ENCODE measurements at places on chromosomes 16 and 17.

DNA sequence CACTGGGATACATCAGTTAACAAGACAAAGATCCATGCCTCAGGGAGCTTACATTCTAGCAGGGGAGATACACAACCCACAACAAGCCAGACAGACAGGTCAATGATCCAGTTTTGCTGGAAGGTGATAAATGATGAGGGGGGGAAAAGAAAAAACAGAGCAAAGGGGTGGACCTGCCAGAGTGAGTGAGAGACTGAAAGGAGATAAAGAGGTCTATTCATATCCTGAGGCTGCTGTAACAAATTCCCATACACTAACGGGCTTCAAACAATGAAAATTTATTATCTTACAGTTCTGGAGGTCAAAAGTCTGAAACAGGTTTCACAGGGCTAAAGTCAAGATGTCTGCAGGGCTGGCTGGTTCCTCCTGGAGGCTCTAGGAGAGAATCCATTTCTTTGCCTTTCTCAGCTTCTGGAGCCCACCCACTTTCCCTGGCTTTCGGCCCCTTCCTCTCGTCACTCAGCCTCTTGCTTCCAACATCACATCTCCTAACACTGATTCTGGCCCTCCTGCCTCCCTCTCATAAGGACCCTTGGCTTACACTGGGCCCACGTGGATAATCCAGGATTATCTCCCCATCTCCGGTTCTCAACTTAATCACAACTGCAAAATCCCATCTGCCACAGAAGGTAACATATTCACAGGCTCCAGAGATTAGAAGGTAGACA, 81.5 kb downstream of the GAS7 start:
- no peak for DNase-seq

GRCh38 chr16:85601730-85602401, 11.3 kb upstream of the GSE1 start:
- DNase-seq: no peak

GRCh38 chr16:86755571-86756006, 177.2 kb downstream of the FOXL1 start:
- no peak for DNase-seq

DNA sequence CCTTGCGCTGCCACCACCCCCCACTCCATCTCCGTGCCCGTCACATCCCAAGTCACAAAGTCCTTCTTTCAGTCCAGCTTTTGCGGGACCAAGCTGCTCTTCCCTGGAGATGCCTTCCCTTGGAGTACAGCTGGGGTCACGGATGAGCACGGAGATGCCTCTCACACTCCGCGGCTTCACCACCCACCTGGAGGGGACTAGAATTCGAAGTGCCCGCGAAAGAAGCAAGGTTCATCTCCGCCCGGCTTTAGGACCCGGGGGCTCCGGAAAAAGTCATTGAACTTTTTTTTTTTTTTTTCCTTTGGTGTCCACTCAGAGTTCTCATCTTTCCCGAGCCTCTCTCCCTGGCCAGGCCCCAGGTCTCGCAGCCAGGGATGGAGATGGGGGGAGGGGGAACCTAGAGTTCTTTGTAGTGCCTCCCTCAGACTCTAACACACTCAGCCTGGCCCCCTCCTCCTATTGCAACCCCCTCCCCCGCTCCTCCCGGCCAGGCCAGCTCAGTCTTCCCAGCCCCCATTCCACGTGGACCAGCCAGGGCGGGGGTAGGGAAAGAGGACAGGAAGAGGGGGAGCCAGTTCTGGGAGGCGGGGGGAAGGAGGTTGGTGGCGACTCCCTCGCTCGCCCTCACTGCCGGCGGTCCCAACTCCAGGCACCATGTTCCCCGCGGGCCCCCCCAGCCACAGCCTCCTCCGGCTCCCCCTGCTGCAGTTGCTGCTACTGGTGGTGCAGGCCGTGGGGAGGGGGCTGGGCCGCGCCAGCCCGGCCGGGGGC, at the start of gene FKBP10:
FKBP10 (plus strand) TSS at position 624 of the 771 bp plus-strand sequence; CDS start at position 655, 31 bp downstream.
- DNase-seq: peak; percentile 83

DNA sequence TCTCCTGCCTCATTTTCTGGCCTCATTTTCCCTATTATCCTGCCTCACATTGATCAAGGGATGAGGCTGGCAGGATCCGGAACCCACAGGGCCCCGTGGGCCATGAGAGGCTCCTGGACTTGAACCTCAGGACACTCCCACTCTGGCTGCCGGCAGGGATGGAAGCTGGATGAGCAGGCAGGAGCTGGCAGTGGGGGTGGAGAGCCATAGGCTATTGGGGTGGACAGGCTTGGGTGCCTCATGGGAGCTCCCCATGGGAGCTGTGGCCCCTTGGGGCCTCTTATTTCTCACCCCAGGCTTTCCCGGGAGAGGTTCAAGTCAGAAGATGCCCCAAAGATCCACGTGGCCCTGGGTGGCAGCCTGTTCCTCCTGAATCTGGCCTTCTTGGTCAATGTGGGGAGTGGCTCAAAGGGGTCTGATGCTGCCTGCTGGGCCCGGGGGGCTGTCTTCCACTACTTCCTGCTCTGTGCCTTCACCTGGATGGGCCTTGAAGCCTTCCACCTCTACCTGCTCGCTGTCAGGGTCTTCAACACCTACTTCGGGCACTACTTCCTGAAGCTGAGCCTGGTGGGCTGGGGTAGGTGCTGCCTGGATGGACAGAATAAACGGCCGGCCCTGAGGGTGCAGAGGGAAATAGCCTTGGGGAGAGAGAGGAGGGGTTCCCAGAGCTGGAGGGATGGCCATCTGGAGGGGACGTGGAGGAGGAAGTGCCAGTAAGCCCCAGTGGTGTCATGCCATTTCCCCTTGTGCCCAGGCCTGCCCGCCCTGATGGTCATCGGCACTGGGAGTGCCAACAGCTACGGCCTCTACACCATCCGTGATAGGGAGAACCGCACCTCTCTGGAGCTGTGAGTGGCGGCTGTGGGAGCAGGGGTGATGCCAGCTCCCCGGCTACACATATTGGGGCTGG, 10.7 kb upstream of the DRC7 start:
- DNase-seq: no peak

DNA sequence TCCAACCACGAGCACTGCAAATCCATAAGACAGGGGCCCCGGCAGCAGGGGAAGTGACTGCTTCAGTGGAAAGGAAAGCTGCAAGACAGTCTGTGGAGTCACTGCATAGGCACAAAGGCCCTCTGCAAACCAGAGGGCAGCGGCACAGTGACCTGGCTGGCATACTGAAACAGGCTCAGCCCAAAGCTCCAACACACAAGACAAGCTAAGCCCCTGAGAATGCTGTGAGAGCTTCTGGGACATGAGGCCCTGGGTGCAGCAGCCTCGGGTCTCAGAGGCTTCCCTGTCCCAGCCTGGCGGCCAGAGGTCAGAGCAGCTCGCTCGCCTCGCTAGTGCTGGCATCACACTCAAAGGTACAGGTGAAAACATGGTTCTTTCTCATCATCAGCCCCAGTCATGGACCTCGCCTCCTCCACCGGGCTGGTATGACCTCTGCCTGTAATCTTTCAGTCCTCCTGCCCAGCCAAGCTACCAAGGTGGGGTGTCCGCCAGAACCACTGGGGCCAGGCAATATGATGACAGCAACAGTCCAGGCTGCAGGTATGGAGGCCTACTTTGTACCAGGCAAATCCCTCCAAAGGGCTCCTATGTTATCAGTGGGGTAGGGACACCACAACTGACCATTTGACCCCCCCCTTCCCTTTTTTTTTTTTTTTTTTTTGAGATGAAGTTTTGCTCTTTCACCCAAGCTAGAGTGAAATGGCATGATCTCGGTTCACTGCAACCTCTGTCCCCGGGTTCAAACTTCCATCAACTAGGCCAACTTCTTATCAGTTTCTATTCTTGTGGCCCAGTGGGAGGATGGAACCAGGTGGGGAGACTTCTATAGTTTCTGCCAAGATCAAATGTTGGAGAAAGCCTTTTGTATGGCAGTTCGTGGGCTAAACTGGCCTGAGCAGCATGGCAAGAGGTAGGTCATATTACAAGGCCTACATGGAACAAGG, 19.2 kb downstream of the ST3GAL2 start:
- no peak for DNase-seq

- no peak for DNase-seq
Observed at GRCh38 chr17:12362853-12363455, 302.7 kb upstream of the MYOCD start.

DNA sequence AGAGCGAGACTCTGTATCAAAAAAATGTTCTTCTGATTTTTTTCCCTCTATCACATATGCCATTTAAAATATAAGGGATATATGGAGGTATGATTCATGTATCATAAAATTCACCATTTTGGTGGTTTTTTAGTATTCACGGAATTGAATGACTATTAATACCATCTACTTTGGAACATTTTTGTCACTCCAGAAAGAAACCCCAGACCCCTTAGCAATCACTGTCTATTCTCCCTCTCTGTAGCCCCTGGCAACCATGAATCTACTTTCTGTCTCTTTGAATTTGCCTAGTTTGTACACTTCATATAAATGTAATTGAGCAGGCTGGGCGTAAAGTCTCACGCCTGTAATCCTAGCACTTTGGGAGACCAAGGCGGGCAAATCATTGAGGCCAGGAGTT, 75.9 kb downstream of the PRKCA start:
- DNase-seq: no peak

DNA sequence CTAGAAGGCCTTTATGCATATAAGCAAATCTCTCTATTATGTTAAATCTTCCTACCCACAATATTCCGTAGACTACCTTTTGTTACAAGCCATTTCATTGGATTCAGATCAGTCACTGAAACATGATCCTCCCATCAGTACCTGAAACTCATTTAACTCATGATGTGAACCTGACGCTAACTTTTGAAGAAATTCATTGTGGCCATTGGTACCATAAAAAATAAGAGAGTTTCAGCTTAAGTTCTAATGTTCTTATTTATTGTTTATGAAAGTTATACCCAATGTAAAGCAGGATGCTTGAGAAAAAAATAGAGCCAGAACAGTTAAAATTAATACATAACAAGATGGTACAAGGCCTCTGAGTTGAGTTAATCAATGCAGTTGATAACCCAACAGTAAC, 439.6 kb downstream of the KCNJ2 start:
- DNase-seq: no peak

DNA sequence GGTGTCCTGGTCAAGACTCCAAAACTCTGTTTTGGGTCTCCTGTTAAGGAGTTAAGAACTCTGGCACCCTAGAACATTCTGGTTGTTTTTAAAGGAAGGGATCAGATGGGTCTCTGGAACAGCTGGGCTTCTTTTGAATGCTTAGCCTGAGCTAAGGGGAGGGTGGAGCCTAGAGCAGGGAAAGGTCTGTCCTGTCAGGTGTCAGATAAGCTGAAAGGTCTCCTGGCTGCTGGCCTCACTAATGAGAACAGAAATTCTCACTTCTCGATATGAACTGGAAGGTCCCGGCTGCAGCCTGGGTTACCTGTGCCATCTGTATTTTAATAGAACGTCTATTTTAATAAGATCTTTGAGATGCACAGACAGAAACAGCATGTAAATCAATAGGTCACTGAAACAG, 69.0 kb downstream of the RAP1GAP2 start:
- DNase-seq: no peak

GRCh38 chr17:41008811-41009210, at the start of gene KRTAP3-1:
TSS of gene KRTAP3-1 (minus strand) at chr17:41009128. CDS start at chr17:41009074, 54 bp downstream.
- no peak for DNase-seq

GRCh38 chr17:48162306-48162934, 54.9 kb downstream of the SNX11 start:
- DNase-seq: no peak

DNA sequence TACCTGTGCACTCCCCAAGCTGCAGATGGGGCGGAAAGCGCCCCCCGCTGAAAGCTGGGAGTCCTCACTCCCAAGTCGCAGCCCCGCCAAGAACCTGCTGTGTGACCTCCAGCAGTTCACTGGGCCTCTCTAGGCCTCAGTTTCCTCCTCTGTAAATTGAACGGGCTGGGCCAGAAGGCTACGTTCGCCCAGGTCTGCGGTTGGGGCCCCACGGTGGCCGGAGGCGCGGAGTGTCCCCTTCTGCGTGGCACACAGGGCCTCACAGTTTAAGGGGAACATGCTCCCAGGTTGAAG, 628 bp downstream of the GALK1 start:
- DNase-seq: no peak

DNA sequence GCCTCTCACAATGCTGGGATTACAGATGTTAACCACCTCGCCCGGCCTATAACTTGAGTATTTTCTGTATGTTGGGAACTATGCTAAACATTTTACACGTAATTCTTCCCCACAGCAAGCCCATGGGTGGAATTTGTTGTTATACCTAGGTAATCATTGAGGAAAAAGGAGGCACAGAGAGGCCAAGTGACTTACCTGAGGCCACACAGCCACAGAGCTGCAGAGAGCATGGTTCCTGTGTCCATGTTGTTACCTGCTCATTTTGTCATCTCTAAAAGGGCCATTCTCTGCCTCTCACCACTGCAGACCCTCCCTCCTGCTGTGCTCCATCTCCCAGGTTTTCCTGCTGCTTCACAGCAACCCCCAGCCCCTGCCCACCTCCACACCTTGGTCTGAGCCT, 135.5 kb downstream of the ABCC1 start:
- DNase-seq: no peak

DNA sequence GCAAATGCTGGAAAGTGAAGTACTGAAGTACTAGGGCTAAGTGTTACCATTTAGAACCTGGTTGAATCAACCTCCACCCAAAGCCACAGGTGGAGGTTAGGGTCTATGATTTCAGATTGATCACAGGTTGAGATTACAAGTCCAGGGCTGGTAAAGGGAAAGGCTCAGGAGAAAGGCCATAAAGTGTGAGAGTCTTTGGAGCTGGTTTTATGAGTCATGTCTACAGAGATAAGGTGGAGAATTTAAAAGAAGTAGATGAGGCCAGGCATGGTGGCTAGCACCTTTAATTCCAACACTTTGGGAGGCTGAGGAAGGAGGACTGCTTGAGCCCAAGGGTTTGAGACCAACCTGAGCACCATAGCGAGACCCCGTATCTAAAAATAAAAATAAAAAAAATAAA, 221.7 kb upstream of the CDH11 start:
- no peak for DNase-seq

GRCh38 chr17:9072696-9073339, 51.5 kb downstream of the NTN1 start:
- no peak for DNase-seq

DNA sequence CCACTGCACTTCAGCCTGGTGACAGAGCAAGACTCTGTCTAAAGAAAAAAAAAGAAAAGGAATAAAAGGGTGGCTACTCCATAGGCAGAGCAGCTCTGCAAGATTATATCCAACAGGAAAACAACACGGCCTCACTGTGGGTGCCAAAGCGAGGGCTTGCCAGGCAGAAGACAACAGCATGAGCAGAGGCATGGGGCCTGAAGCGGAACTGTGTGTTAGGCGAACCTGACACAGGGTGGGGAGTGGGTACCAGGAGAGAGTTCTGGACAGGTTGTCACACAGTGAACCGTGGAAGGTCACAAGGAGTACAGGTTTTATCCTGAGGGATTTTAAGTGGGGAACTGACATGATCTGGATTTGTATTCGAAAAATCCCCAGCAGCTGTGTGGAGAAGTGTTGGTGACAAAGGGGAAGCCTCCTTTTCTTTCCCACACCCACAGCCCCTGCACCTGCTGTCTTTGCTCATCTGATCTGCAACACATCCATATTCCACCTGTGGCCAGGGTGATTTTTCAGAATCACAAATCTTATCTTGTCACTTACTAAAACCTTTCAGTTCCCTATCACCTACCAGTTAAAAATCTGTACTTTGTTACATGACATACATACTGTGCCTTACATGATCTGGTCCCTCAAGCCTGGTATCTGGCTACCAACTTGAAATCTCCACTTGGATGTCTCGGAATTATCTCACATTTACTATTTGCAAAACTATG, 23.2 kb upstream of the ARHGAP17 start:
- no peak for DNase-seq

Measured in stromal cell of bone marrow (primary cell).